ENCODE measurements at places on chromosomes 16 and 17. TPM values are rescaled to one million over a fixed set of nuclear protein-coding genes. Genes with fewer than 3 reads are reported as not detected.
A peak's percentile ranks its signal among the peaks of the same experiment; 100 is the strongest.

GAS2L2 gene
- 0.06 TPM for total RNA-seq

HIGD1B gene
- not detected for total RNA-seq

NAGS gene
- total RNA-seq: 1.2 TPM

FOXN1 gene
- total RNA-seq: not detected

CNTNAP1 gene
- 1.8 TPM for total RNA-seq

- no peak for DNase-seq
Observed at GRCh38 chr16:11484691-11485258, 101.9 kb downstream of the LITAF start.

DNA sequence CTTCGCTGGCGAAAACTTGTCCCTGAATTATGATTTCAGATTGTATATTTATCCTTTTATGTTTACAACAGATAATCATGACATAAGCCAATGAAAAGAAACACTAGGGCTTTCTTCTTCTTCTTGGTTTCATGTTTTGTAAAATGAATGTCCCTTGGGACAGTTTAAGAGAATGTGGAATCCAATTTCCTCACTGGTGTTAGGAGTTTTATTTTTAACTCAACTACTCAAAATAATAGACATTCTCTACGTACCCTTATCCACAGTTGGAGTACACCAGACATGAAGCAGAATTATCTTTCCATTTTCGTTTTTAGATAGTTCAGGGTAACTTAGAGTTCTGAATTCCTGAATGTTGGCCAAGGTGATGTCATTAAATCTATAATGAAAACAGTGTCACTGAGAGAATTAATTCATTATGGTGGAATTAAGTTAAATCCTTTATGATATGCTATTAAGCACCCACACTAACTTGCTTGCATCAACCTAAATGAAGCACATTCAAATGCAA, 43.4 kb downstream of the IRX6 start:
- DNase-seq: no peak

- DNase-seq: peak; percentile 1
Observed at GRCh38 chr17:33328129-33328528, 35.0 kb upstream of the ASIC2 start.

DNA sequence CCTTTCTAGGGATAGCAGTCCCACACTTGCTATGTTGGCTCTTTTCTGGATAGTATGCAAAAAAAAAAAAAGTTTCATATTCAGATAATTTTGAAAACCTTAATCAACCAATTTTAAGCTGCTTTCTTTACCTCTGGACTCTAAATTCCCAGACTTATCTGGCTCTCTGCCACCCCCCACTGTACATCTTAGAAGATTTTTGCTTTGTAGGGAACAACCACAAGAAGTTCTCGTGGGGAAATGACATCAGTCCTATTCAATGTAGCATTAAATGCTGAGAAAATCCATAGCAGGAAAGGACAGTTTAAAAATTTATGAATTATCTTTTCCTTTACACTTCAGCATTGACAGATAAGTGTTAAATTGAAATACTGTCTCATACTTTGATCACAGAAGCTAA, 562.7 kb upstream of the HSBP1 start:
- no peak for DNase-seq

DNA sequence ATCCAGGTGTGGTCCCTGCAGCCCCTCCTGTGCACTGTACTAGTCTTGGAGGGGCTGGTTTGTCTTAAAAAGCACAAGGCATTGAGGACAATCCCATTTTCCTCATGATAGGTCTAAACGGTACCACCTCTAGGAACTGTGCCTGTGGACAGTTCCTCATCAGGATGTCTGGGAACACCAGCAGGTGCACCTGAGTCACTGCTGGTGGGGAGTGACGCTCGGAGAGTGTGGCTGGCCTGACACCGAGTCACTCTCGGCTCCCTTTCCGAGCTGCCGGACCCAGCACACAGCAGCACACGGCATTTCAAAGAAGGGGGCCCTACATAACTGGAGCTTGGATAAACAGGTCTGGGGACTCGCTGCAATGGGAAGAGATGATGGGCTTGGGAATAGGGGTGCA, 25.6 kb downstream of the LRRC75A start:
- DNase-seq: no peak

DNA sequence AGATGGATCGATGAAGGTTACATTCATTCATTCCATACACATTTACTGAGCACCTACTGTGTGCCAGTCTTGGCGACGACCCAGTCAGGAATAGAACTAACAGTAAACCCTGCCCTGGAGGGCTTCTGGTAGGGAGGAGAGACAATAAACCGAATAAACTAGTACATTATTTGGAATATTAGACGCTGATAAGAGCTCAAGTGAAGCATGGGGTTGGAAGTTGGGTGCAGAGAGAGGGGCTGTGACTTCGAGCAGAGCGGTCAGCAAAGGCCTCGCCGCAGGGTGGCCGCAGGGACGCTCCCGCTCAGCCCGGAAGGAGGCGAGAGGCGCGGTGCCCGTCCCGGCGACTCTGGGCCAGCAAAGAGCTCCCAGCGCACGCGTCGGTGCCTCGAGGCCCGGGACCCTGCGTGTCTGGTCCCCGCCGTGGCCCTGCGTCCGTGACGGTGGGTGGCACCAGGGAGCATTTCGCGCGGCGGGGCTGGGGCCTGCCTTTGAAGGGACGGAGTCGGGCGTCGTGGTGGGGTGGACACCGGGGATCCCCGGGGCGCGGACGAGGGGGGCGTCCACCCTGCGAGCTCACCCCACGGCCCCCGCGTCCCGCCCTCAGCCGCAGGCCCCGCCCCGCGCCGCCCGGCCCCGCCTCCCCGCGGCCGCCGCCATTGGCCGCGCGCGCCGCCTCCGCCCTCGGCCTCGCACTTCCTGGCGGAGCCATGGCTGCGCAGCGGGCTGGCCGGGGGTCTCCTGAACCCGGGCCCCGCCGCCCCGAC, at the start of gene KLHL36:
Gene KLHL36, plus strand, starts transcription at position 684 of the 767 bp plus-strand sequence. CDS start 2,357 bp downstream, outside the sequence.
- DNase-seq: no peak

GRCh38 chr17:27746881-27747280, 53.4 kb downstream of the NOS2 start:
- DNase-seq: no peak

DNA sequence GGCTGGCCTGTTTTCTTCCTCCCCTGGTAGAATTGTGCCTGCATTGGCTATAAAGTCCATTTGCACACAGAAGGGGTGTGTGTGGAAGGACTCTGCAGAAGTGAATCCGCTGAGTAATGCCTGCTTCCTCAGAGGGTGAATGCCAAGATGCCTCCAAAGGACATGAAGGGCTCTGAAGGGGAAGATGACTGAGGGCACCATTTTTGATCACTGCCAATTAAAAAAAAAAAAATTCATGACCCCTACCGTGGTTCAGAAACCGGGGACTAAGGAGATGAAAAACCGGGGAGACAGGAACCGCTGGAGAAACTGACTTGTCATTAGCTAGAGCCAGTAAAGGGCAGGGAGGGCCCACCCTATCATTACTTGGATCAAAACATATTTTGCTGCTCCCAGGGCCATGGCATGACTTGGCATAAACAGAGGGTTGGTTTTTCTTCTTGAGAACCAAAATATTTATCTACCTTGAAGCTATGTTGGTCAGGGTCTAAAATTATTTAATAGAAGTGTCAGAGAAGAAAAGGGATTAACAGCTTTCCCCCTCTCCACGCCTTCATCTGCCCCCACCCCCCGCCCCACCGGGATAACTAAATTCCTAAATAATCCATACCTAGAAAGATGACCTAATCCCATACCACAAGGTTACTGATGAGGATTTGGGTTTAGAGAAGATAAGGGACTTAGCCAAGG, 3.6 kb upstream of the USP7 start:
- DNase-seq: no peak

DNA sequence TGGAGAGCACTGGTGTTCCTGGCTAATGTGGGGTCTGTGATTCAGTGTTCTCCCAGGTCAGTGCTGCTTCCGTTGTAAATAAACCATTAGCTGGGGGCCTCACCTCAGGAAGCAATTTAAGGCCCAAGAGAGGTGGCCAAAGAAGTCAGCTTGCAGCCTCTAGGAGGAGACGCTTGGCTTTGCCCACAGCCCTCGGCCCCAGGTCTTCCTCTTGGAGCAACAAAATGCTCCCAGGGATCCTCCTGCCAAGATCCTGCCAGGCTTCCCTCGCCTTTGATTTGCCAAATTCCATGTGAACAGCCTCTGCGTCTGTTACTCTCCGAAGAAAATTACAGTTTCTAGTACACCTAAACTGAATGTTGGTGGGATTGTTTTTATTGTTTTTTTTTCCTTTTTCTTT, 62.4 kb upstream of the TBX2 start:
- peak; percentile 32 for DNase-seq

DNA sequence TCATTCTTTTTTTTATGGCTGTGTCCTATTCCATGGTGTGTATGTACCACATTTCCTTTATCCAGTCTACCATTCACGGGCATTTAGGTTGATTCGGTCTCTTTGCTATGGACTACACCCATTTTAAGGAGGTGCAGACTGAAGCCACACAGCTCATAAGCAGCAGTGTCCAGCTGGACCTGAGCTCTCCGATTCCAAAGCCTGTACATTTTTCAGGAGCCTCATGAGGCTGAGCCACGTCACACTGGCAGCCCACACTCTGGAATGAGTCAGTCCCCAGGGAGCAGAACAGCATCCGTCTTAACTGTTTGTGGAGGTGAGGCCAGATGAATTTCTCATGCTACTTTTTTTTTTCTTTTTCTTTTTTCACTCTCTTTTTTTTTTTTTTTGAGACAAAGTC, 116.1 kb downstream of the C16orf95 start:
- DNase-seq: peak; percentile 48

DNA sequence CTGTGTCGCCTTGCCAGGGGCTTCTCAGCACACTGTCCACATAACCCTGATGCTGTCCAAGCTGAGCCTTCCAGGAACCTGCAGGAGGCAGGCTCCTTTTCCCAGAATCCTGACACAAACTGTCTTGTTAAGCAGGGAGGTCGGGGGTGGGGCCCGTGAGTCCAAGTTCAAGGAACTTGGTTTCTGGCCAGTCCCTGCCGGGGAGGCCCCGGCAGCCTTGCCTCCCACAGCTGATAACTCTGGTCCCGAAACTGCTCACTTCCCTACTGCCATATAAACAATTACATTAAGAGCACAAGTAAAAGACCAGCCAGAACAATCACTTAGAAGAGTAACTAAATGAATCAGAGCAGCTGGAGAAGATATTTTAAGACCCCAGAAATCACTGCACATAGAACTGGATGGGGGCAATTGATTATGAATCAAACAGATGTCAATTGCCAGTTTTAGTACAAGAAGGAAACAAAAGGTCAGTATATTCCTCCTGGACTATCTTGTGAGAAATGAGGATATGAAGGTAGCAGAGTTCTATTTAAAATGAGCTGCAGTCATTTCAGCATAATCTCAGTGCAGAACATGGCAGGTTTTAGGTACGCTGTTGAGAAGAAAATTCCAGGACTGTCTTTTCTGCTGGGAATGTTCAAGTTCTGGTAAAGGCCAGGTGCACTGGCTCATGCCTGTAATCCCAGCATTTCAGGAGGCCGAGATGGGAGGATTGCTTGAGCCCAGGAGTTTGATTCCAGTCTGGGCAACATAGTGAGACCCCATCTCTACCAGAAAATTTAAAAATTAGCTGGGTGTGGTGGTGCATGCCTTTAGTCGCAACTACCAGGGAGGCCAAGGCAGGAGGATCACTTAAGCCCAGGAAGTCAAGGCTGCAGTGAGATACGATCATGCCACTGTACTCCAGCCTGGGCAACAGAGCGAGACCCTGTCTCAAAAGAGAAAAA, 169.8 kb downstream of the PITPNC1 start:
- peak; percentile 83 for DNase-seq

DNA sequence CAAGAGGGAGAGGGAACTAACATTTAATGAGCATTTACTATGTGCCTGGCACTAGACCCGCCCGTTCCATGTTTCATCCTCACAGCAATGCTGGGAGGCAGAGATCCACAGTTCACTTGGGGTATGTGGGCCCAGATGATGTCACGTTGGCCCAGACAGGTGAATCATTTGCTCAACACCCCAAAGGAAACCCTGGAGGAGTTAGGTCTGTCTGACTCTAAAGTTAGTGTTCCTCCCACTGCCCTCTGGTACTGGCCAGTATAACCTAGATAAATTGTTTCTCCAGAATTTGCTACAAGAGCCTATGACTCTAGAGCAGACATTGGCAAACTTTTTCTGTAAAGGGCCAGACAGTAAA, 164.6 kb downstream of the VPS53 start:
- no peak for DNase-seq

- no peak for DNase-seq
Observed at GRCh38 chr17:12438813-12439586, 226.7 kb upstream of the MYOCD start.

Measured in adrenal gland (tissue), 19 donors.